H54 (cell line): ENCODE measurements at places on chromosomes 1 and 21.
A peak's percentile ranks its signal among the peaks of the same experiment; 100 is the strongest.

- no peak for DNase-seq
These were observed 38.4 kb downstream of the AHCTF1 start for GRCh38 chr1:246893191-246893939.

- no peak for DNase-seq
These were observed 26.7 kb downstream of the CCDC18 start for GRCh38 chr1:93207211-93207610.

GRCh38 chr1:85289207-85289847 lies 12.9 kb upstream of the BCL10 start:
- peak; percentile 42 for DNase-seq

GRCh38 chr1:213956295-213956770 lies 31.4 kb upstream of the PROX1 start:
- DNase-seq, result no peak

DNA sequence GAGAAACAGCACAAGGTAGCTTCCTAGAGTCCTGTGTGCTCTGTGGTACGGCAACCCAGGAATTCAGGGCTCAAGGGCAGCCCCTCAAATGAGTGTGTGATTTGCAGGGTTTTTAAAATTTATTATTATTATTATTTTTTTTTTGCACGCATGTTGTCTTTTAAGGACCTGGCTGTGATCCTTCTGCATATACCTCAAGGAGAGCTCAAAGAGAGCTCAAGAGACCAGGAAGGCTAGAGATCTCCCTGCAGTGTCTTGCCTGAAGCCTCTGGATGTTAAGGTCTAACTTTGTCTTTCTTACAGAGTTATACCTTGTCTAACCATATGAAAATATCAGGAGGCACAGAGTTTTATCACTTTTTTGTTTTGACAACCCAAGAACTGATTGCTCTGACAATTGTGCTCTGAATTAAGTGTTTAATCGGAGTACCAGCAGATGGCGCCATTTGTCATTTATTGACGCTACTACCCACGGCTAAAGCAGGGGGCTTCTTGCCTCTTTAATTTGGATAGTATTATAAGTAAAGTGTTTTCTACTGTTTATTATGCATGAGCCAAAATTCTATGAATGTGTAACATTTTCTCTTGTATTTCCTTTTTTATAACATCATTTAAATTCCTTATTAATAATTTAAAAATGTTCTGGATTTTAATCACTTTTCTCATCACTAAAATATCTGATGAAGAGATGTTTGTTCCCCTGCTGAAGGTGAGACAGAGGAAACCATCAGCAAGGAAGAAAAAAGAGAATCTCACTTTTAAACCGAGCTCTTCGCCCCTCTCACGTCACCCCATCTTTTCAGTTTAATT lies 35.8 kb upstream of the LMO4 start:
- DNase-seq, result peak; percentile 14

DNA sequence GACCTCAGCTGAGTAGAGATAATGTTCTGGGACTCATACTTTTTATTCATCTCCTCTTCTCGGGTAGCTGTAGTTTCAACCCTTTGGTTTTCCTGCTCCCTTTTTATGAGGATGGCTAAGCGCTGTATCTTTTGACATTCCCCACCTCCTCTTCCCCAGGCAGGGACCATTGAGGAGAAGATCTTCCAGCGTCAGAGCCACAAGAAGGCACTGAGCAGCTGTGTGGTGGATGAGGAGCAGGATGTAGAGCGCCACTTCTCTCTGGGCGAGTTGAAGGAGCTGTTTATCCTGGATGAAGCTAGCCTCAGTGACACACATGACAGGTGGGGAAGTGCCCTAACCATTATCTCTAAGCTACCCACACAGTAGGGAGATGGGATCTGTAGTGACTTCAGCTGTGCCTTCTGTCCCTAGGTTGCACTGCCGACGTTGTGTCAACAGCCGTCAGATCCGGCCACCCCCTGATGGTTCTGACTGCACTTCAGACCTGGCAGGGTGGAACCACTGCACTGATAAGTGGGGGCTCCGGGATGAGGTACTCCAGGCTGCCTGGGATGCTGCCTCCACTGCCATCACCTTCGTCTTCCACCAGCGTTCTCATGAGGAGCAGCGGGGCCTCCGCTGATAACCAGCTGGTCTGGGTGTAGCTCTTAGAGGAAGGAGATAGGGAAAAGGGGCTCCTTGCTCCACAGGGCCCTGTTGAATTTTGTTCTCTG lies 25.6 kb downstream of the LRRC41 start:
- DNase-seq, result no peak

GRCh38 chr1:91124989-91125417 lies 103.2 kb upstream of the ZNF644 start:
- no peak for DNase-seq

DNA sequence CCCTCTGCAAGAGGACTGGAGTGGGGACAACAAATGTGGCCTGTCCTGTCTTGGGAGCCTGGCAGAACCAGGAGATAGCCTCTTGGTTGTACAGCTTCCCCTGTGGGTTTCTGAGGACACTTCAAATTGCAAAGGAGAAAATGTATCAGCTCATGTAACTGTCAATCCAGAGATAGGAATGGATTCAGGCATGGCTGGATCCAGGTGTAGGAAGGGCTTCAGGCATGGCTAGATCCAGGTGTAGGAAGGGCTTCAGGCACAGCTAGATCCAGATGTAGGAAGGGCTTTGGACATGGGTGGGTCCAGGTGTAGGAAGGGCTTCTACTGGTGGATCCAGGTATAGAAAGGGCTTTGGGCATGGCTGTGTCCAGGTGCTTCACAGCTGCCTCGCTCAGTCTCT lies 30.9 kb downstream of the TP73 start:
- no peak for DNase-seq

- DNase-seq, result no peak
These were observed 494.8 kb downstream of the RWDD3 start for GRCh38 chr1:95728841-95729240.

- no peak for DNase-seq
These were observed 24.6 kb upstream of the PRDM15 start for GRCh38 chr21:41903559-41904351.

DNA sequence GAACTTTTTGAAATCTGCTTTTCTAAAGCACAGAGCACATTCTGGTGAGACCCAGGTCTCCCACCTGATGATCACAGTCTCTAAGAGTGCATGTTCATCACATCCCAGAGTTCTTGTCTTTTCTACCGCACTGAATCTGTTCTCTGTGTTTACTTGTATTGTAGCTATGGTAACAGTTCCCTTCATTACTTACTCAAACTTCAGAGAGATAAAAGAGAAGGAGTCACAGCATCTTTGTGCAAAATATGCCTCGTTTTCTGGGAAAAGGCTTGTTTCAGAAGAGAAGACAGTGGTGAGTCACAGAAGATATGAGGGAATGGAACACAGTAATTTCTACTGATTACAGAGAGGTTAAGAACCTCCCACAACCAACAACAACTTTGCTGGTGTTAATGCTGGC lies 580.6 kb downstream of the PLA2G4A start:
- no peak for DNase-seq

- no peak for DNase-seq
These were observed 46.8 kb downstream of the MACO1 start for GRCh38 chr1:25477448-25478034.

- DNase-seq, result no peak
These were observed 2.8 kb upstream of the ADORA1 start for GRCh38 chr1:203124546-203125317.

DNA sequence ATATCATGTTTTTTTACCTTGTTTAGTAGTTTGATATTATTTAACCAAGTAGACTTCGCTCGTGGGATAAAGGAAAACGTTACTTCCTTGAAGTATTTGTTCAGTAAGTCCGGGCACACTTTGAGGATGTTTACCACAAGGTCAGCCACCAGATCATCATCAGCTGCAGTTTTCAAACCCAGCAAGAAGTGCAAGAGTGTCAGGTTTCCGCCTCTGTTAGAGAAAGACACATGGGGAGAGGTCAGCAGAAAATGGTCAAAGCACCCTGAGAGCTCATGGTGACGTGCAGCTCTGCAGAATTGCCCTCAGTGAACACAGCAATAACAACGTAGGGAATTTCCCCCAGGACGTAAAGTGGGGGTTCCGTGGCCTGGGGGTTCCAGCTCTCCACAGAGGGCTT lies 24.4 kb downstream of the URB1 start:
- no peak for DNase-seq
